ENCODE measurements at places on chromosomes 5 and 9.

GRCh38 chr9:134516464-134516863 is 125.1 kb upstream of the COL5A1 start:
- DNase-seq: no peak

DNA sequence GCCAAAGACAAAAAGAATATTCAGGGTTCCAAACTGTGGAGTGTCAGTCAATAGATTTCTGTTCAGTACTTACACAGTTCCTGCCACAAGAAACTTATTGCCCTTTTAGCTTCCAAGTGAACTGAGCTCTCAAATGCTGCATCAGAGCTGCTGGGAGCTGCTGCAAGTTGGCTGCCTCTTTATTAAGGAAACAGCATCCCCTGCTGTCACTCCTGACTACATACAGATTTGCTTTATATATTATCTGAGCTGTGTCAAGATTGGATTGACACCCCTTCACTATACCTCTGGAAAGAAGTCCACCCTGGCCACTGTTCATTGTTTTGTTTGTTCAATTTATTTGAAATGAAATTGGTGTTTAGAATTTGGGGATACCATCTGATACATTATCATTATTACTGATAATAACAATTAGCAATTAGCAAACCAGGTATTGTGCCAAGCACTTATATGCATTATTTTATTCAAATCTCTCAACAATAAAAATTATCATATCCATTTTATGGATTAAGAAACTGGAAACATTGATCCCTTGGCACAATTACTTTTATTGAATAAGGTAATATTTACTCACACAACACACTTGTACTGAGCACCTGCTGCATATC is 16.4 kb upstream of the C5orf58 start:
- DNase-seq: peak; percentile 71

DNA sequence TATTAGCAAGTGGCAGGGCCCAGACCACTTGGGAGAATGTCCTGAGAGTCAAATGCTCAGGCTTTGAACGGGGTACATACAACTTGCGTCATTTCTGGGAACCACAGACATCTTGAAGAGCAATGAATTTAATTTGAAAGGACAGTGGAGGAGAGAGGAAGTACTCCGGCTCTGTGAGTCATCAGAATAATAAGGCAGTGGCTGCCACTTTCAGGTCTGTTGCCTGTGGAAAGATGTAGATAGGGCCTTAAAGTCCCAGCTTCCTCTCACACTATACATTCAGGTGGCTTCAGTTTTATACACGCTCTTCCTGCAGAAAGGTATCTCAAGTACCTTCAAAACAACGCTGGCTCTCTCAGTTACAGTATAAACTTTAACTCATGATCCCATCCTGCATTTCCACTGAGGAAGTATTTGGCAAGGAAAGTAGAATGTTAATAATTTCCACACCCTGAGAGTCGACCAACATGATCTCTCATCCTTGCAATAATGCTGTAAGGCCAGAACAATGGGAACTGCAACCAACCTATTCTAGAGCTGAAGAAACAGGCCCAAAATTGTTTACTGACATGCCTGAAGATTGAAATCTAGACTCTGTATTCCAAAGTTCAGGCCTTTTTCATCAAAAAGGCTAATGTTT is 6.8 kb upstream of the PRUNE2 start:
- peak; percentile 90 for DNase-seq

GRCh38 chr5:175894793-175895192 is 23.4 kb downstream of the CPLX2 start:
- no peak for DNase-seq

DNA sequence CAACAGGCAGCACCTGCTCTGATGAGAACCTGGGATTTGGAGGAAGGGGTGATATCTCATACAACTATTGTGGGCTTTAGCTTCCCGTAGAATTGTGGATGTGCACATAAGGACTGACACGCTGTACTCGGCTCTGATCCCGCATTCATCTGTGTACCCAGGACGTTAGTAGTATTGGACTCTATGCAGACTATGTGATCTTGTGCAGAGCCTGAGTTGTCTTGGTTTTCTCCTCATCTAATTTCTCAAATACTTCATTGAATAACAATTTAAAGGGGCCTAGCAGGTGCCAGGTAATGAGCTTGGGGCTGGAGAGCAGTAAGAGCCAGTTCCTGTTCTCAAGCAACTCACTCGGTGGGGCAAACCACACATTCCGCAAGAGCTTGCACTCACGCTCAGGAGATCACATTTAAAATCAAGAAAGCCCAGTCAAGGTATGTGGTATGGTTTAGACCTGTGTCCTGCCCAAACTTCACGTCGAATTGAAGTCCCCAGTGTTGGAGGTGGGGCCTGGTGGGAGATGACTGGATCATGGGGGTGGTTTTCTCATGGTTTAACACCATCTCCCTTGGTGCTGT is 14.8 kb downstream of the C5orf15 start:
- no peak for DNase-seq

Measured in fibroblast of mammary gland (primary cell).